ENCODE measurements at places on chromosomes 7 and 10.

DNA sequence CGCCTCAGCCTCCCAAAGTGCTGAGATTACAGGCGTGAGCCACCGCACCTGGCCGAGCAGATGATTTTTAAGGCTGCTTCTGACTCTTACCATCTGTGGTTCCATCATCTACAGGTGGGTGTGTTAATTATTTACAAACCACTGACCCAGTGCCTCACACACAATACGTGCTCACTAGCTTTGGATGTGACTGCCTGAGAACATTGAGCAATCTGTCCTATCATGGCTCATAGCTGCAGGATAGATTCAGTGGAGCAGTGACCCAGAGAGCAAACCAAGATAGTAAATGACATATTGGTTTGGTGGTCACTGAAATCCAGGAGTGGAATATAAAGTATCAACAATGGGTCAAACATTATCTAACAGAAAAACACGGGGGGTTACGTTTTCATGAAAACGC is 24.1 kb downstream of the GPAM start:
- DNase-seq = no peak

DNA sequence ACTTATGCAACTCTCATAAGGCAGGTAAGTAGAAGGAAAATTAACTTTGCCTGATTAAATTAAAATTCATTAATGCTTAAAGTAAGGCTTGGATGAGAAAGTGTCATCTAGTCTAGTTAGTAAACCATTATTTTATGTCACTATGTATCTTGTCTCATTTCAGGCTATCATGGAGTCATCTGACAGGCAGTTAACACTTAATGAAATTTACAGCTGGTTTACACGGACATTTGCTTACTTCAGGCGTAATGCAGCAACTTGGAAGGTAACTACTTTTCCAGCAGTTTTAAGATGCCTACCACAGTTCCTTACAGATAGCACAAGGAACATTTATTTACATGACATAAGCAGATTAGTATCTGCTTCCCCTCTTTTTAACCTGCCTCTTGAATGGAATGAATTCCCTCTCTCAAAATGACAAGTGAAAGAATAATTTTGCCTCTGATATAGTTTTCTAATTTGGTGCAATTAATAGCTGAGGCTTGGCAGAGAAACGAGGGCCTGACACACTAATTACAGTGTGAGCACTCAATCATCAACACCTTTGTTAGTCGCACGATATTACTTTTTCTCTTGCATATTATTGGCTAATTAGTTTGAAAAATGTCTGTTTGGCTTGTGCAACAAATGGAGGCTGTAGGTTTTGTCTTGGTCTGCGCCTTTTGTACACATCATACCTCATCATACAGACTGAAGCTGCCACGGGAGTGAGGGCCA is 245.0 kb downstream of the FOXP2 start:
- DNase-seq = no peak

- DNase-seq = no peak
Observed at GRCh38 chr10:104034401-104035193, 51.1 kb downstream of the COL17A1 start.

DNA sequence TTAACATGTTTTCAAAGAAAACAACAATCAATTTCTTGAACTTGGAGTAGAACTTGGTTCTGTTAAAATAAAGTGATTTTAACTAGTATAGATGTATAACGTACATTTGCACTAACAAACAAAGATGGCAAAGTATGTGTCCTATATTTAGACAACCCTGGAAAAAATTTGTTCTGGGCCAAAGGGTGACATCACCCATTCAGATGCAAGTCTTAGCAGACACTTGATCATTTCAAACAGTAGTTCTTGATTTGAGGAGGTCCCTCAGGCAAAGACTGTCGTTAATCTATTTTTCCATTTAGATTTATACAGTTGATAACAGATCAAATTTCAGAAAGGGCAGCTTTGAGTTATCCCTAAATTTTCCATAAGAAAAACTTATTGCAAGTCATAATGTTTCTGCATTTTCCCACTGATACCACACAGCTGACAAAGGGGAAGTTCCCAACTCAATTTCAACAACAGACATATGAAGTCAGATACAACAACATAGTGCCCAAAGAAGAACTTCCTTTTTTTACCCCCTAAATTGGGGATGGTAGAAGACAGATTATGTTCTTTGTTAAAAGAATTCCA is 5.2 kb downstream of the NMT2 start:
- DNase-seq = peak; percentile 45
